ENCODE measurements at places on chromosomes 5 and 9.

GRCh38 chr9:77834898-77835488 lies 186.9 kb upstream of the GNA14 start:
- DNase-seq, result no peak

DNA sequence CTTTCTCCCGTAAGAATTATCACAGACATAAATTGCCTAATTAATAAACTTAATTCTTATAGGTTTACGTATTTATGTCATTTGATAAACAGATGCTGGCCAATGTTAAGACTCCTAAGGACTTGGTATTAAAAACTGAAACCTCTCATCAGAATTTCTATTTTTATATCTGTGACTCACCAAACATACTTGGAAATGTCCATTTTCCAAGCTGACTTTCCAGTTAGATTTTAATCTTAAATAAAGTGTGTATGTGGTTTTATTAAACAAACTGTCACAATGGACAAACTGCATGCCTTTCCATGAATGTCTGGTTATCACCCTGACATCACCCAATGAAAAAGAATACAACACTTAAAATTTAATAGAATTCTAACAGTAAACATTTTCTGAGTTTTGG lies 12.6 kb upstream of the COL23A1 start:
- no peak for DNase-seq

- no peak for DNase-seq
These were observed 152.5 kb upstream of the ALDH1B1 start for GRCh38 chr9:38240051-38240450.

DNA sequence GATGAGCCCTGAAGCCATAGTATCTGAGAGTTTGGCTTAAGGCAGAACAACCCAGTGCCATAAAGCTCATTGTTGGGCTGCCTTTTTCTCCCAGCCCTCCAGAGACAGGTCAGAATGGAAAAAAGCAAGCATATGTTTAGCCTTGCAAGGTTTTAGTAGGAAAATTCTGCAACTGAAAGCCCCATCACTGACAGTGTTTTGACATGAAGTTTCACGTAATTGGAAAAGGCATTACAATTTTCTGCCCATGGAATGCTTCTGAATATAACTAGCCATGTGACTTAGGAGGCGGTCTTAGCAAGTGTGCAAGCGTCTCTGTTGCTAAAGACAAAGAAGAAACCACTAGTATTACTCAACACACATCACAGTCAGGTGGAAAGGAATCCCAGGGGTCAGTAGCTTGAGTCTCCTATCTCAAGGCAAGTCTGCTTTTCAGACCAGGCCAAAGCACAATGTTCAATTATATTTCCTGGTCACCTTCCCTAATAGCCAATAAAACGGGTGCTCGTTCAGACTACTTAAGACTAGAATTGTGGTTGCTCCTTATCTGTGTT lies 117.6 kb downstream of the CARTPT start:
- DNase-seq, result no peak

DNA sequence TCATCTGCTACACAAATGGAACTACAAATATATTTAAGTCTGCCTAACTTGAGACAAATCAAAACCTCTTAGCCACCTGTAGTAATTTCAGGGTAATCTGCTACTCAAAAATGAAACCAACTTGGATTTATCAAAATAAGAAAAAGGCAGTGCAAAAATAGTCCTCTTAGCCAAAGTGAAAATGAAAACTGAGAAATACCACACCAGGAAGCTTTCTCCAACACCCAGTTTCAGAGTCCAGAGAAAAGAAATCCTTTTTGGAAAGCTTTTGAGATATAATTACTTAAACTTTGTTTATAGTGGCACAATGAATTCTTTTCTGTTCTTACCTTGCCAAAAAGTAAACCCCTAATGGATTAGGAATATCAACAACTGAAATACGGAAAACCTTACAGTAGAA lies 990.4 kb downstream of the EFNA5 start:
- no peak for DNase-seq

GRCh38 chr5:122314036-122314435 lies 2.0 kb downstream of the SNCAIP start:
- no peak for DNase-seq

DNA sequence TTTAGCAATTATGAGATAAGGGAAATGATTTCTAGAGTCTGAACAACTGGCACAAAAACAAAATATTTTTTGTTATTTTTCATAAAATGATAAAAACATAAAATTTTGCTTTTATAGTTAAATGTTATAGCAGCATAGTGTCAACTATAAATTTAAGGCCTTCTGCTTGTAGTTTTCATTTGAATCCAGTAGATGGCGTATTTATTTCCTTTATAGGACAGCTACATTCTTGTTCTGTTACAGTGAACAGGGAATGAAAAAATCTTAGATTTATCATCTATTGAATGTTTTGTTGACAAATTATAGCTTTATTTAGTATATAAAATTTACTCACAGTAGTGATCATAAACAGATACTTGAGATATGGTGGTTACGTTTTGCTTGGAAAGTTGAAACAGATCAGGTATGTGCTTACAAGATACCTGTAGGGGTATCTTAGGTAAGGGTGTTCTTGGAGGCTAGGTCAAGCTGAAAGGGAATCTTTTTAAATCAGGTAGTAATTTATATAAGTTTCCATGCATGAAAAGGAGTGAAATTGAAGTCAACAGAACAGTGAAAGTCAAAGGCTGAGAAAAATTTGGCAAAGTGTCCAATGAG lies 239.3 kb upstream of the GRIN3A start:
- DNase-seq, result no peak

DNA sequence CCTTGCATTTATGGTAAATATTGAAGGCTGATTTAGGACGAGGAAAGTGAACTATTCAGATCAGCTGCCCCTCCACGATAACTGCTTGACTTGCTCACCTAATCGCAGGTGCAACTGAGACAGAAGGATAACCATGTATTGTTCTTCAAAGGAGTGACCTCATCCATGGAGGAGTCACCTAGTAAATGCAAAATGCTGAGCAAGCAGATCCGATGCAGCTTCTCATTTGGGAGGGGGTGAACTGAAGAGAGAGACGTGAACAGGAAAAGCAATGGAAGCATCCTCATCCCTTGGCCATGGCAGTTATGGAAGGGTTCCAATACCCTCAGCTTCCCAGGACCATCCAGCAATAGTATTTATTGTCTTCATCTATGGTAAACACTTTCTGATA lies 47.5 kb downstream of the RASGRF2 start:
- DNase-seq, result no peak

GRCh38 chr5:53749621-53750020 lies 189.2 kb downstream of the NDUFS4 start:
- DNase-seq, result no peak

- no peak for DNase-seq
These were observed 73.8 kb upstream of the IL17B start for GRCh38 chr5:149452665-149453617.

DNA sequence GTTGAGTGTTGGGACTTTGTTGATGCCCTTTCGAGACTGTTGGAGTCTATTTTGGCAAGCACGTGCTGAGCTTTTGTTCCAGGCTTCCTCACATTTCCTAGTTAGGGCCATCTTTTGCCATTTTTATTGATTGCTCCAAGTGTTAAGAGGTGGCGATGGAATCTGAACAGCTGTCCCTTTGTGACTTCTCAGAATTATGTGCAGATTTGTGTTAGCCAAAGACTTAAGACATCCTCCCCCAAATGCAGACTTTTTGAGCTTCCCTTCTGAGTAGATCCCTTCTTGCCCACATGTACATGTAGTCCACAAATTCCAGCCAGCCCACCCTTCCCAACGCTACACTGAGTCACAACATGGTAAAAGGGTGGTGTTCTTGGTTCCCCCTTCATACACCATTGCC lies 59.2 kb downstream of the SPIN1 start:
- no peak for DNase-seq

GRCh38 chr5:5042806-5043205 lies 97.3 kb upstream of the ADAMTS16 start:
- DNase-seq, result no peak

DNA sequence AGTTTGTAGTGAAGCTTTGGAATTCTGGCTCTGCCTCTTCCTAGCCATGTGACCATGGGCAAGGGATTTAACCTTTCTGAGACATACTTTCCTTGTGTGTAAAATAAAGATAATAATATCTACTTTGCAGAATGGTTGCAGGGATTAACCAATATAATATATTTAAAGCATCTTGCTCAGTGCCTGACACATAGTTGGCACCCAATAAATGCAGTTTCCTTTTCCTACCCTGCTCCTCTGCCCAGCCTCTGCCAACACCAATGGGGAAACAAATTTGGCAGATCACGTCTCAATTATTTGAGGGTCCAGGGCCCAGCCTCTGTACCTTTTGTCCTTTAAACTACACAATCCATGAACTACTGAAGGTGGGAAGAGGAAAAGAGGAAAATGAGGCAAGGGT lies 91.1 kb downstream of the NRG2 start:
- no peak for DNase-seq

- DNase-seq, result no peak
These were observed 247.7 kb upstream of the RFX3 start for GRCh38 chr9:3773362-3774060.

DNA sequence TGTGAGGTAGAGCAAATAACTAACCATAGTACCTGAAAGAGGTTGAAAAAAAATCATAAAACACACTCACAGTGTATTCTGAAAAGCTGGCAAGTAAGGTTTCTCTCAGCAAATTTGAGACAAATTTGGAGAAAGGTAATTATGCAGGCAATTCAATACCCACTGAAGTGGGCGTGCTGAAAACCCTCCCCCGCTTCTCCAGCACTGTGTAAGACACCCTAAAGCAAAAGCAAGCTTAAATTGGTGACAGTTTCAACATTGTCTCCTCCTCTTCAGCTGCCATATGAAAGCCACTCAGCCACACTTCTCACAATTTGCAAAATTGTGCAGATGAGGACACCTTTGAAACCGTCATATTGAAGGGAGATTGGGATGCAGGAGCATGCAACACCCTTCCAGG lies 322.3 kb upstream of the CDH6 start:
- no peak for DNase-seq

- no peak for DNase-seq
These were observed 202.5 kb upstream of the ADRA1B start for GRCh38 chr5:159713773-159714172.

- DNase-seq, result no peak
These were observed 19.3 kb downstream of the RASEF start for GRCh38 chr9:83043597-83043996.

DNA sequence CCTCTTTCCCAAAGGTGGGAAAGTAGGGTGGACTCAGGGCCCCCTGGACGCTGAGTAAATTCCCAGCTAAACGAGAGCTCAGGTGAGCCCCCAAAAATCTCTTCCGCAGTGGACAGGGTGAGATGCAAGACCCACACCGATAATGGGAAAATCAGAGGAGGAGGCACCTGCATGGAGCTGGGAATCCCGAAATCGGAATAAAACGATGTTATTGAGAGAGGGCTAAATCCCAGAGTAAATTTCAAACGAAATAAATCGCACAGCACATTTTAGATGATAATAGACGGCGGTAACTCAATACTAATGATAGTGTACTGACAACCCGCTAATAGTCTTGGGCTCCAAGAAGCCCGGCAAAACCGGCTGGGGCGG lies 3.0 kb upstream of the BARHL1 start:
- DNase-seq, result no peak

- DNase-seq, result no peak
These were observed 80.2 kb upstream of the WWC1 start for GRCh38 chr5:168211245-168211644.

DNA sequence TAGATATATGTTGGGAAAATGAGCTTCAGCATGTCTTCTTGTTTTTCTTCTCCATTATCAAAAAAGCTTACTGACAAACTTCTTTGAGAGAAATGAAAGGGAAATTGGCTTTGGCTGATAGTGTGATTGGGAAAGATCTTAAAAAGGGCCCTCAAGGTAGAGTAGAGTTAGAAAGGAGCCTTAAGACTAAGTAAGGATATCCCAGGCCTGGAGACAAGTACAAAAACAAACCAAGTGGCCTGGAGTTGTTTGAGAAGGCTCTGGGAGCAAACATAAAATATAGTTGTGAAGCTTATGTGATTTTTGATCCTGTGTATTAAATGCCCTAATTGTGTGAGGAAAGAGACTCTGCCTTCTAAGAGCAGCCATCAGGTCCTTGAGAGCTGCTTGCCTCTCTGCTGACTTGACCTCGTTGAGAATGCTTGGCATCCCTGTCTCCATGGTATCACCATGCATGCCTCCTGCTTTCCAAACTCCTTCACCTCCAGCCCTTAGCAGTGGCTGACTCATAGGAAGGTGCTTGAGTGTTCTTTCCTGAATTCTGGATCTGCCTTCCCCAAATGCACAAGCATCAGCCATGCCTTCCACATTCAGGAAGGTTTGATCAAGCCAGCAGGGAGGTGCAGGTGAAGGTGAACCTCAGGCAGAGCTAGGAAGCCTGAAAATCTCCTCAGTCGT lies 78.9 kb downstream of the SMARCA2 start:
- no peak for DNase-seq

GRCh38 chr5:97062046-97062445 lies 80.4 kb downstream of the LIX1 start:
- DNase-seq, result no peak

DNA sequence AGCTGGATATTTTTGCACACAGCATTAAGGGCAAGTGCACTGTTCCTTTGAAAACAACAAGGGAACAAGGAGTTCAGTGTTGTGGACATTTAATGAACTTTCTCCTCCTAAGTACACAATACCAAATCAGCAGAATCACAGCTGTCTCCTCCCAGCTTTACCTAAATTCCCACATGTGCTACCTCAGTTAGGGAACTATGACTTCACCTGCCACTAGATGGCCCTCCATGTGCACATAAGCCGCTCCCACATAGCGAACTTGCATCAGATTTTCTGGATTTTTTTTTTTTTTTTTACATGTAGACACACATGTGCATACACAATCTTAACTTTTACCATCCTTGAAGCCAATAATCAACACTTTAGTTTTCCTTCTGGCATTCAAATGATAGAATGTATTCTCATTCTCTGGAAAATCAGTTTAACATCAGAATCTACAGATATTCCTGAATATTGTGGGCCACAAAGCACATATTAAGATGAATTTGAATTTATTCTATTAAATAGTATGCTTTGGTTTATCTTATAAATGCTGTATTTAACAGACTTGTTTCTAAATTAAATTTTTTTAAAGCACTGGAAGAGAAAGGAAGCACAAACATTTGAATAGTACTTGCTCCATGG lies 123.6 kb downstream of the PALM2AKAP2 start:
- peak; percentile 23 for DNase-seq

- no peak for DNase-seq
These were observed 2.5 kb upstream of the RAB14 start for GRCh38 chr9:121204121-121204520.

DNA sequence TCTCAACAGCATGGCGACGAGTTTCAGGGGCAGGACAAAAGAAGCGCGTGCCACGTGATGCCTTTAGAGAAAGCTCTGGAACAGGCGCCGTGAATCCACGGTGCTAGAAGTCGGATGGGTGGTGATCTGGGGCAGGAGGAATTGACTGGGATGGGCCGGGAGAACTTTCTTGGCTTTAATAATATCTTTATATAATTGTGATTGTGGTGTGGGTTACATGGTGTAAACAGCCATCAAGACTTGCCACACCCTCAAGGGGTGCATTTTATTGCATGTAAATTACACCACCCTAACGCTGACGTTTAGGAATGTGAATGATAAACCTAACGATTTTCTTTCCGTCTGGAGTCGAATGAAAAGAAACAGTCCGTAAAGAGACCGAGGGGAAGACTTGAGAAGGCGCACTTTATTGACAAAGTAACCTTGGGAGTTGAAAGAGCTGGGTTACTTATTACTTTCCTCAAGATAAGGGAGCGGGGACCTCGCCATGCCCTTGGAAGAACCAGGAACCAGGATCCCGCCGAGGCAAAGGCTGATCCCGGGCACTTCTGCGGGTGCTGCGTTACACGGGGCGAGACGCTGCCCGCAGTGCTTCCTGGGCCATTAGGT lies 8.5 kb downstream of the NRARP start:
- no peak for DNase-seq

GRCh38 chr9:121141706-121142105 lies 60.0 kb downstream of the RAB14 start:
- DNase-seq, result no peak
